ENCODE measurements at places on chromosomes 6 and 20. TPM values are rescaled to one million over a fixed set of nuclear protein-coding genes. Genes with fewer than 3 reads are reported as not detected.

- no peak for DNase-seq
- peak overlapping the region; percentile 27 for H3K27ac ChIP-seq
- H3K4me1 ChIP-seq, result peaks cover 33% of the 10 kb centered on the region
- no peaks in the 10 kb centered on the region for H3K36me3 ChIP-seq
- no peak overlapping the region for H3K4me3 ChIP-seq
Observed at GRCh38 chr20:13251904-13252297, 30.8 kb downstream of the ISM1 start.

DNA sequence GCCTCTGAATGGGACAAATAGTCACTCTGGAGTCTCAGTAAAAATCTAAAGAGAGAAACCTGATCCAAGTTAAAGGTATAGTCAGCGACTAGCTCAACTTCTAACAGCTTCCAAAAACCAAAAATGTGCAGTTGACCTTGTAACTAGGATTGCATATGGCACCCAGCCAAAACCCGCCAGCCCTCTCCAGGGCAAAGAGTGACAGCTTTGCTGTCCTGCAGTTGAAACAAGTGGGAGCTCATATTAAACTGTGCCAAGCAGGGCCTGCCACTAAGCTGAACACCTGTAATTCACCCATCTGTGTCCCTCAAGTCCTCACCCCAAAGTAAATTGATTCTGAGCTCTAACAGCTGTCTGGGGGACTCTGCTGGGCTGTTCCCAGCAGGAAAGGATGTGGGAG is 695.3 kb downstream of the MAFB start:
- no peak for DNase-seq
- no peak overlapping the region for H3K27ac ChIP-seq
- no peak overlapping the region for H3K4me3 ChIP-seq
- H3K4me1 ChIP-seq, result no peaks in the 10 kb centered on the region
- H3K36me3 ChIP-seq, result no peaks in the 10 kb centered on the region

DNA sequence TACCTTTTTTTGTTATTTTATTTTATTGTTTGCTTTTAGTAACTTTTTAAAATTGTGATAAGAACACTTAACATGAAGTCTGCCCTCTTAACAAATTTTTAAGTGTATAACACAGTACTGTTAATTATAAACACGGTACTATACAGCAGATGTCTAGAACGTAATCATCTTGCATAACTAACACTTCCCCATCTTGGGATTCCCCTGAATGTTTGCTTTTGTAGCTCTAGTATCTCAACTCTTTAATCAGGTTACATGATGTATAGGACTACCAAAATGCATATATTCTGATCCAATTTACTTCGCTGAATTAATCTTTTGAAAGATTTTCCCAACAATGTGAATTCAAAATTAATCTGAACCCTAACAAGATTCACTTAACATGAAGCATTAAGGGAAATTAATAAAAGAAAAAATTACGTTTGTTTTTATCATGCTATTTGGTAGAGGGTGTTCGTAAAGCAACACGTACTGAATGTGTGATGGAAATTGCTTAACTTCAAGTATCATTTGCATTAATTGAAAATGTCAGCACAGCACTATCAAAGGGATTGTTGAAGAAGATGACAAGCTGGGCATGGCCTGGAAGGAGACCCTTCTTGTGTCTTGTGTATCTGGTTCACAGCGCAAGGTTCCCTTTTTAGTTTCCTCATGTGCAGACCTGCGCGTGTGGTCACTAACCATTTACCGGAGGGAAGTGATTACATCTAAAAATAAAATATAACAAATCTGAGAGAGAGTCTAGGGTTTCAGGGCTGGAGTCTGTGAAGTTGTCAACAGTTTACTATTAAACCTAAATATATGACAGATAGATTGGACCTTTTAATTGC is 15.2 kb downstream of the COL19A1 start:
- peaks cover 17% of the 10 kb centered on the region for H3K27me3 ChIP-seq
- H3K27ac ChIP-seq, result no peak overlapping the region
- H3K4me3 ChIP-seq, result no peak overlapping the region
- H3K36me3 ChIP-seq, result no peaks in the 10 kb centered on the region
- no peaks in the 10 kb centered on the region for H3K4me1 ChIP-seq

DNA sequence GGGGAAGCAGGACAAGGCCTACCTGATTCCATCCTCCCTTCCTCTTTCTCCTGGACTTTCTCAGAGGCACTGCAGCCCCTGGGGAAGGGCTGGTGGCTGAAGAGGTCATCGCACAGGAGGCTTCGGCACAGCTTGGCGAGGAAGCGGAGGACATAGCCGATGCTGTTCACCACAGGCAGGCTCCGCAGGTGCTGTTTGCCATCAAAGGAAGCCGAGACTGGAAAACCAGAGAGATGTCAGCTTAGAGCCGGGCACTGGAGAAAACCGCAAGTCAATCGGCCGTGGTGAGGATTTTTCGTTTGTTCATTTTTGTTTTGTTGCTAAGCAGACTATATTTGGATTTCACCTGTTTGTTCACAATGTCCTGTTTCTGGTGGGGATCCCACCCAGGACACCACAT is 79.2 kb downstream of the SCML4 start:
- H3K27me3 ChIP-seq, result no peaks in the 10 kb centered on the region
- peaks cover 65% of the 10 kb centered on the region for H3K36me3 ChIP-seq
- H3K27ac ChIP-seq, result peak overlapping the region; percentile 17
- no peak overlapping the region for H3K4me3 ChIP-seq
- no peak for DNase-seq

DNA sequence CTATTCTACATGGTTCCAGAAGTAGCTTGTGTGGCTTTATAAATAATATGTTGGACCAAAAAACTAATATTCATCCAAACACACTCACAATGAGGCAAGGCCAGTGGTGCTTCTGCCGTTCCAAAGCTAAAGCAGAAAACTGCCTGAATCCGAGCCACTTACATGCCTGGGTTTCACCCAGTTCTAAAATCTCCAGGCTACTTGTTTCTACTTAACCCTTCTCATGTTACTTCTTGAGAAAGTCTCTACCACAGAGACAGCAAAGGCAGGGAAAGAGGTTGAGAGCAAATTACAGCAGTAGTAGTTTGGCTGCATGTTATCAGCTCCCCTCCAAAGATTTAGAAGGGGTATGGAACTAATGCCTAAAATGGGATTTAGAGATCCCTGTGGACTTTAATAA is 62.0 kb downstream of the FAXC start:
- no peaks in the 10 kb centered on the region for H3K36me3 ChIP-seq
- H3K4me3 ChIP-seq, result no peak overlapping the region
- no peak overlapping the region for H3K27ac ChIP-seq
- H3K4me1 ChIP-seq, result no peaks in the 10 kb centered on the region
- peaks cover 9% of the 10 kb centered on the region for H3K27me3 ChIP-seq
- no peak for DNase-seq

TINAG gene
- not detected for polyA plus RNA-seq

GRCh38 chr6:63236398-63236817 is 25.1 kb downstream of the FKBP1C start:
- H3K27me3 ChIP-seq, result peaks cover 4% of the 10 kb centered on the region
- H3K4me3 ChIP-seq, result no peak overlapping the region
- H3K36me3 ChIP-seq, result no peaks in the 10 kb centered on the region

NELFE gene
- polyA plus RNA-seq, result 68.6 TPM

PGBD1 gene
- polyA plus RNA-seq, result 1.2 TPM

Measured in naive thymus-derived CD8-positive, alpha-beta T cell (primary cell).